ENCODE measurements at places on chromosomes 7 and 10.

GRCh38 chr10:83680470-83680891, 458.8 kb upstream of the GHITM start:
- DNase-seq: no peak

DNA sequence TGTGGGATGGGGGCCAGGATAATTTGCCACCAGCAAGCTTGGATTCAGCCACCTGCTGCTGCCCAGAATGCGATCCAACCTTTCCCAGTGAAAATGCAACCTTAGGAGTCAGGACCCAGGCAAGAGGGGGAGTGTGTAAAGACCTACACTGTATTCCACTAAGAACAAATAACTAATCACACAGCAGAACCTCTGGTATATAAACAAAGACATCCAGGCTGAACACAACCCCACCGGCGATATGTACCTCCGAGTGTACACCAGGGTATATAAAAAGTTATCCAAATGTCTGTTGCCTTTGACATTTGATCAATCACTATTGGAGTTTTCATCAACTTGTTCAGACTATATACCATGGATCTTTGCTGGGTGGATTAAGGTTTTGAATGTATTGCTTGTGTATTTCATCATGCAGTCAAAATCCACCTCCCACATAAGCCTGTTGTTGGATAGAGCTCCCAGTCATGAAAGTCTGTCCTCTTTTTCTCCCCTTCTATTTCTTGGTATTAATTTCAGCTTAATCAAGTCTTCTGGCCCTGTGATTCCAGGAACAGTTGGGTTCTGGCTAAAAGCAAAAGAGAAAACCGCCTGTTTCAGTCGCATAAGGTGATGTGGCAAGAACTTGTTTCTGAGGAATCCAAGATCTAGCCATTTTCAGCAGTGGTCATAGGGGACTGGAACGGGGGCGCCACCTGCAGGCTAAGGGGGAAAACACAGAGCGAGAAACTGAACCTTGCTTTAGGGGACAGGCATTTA, 290.7 kb downstream of the CCDC3 start:
- DNase-seq: peak; percentile 33

GRCh38 chr7:50121286-50121685, 28.2 kb upstream of the ZPBP start:
- no peak for DNase-seq

GRCh38 chr7:17709599-17709998, 230.7 kb downstream of the SNX13 start:
- DNase-seq: no peak

- no peak for DNase-seq
These were observed 104.9 kb downstream of the CDK6 start for GRCh38 chr7:92731335-92732063.

DNA sequence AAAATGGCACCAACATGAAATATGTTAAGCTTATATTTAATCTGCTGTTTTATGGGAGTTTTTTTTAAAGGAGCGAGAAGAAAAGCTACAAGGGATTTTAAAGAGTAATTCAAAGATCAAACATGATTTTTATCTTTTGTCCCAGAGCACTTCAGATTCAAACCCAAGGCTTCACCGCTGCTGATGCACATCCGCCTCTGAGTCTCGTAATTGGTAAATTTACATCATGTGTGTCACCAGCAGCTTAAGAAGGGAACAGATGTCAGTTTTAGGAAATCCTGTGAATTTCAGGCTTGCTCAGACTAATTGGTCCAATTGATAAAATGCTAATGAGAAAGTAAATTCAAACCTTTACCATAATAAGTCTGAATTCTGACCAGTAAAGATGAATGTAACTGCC, 406.3 kb downstream of the GFRA1 start:
- no peak for DNase-seq

- DNase-seq: no peak
These were observed 183.4 kb downstream of the ELFN1 start for GRCh38 chr7:1853431-1853985.

DNA sequence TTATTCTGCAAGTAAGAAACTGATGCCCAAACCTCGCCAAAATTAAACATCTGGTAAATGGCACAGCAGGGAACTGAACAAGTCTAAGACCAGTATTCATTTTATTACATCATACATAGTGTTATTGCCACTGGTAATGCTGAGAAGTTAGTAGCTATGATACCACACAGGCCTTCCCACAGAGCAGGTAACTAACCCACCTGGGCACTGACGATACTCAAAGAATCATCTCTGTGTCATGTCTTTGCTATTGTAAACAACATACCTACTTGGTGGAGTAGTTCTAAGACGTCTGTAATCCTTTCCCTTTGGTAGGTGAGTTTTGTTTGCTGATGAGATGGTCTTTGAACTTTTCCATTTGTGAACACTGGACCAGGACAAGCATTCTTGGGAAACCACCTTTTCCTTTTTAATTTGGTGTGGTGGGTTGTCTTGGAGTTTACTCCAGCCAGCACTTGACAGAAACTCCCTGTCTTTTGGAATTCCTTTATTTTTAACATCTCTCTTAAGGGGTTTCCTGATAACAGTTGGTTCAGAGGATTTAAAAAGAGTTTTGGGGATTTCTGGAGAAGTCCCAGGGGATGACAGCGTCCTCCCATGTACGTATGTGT, 40.9 kb downstream of the PDSS1 start:
- no peak for DNase-seq

DNA sequence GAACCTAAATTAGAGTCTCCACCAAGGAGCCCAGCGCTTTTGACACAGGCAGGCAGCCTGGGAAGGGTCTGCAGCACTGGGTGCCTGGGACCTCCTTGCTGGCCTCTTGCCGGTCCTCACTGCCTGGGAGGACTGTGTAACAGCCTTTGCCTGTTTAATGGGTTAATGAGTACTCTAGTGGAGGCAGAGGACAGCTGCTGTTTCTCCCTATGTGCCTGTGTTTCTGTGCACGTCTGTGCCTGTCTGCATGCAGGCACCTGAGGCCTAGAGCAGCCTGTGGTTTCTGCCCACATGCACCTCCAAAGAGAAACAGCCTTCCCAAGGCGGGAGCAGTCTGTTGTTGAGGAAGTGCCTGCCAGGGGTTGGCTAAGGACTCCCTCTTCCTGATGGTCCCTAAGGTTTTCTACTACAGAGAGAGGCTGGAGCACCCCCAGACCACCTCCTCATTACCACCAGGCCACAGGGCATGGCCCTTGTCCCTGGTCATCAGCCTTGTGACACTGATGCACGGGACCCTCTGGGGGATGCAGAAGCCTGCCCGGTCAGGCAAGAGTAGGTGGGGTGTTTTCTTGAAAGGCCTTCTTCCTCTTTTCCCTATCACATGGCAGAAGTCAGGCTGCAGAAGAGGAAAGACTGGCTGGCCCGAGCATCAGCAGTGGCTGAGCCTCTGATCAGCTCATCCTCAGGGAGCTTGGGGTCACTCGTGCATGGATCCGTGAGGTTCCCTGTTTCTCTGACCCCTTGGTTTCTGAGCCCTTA, 14.2 kb downstream of the SLC29A3 start:
- no peak for DNase-seq

DNA sequence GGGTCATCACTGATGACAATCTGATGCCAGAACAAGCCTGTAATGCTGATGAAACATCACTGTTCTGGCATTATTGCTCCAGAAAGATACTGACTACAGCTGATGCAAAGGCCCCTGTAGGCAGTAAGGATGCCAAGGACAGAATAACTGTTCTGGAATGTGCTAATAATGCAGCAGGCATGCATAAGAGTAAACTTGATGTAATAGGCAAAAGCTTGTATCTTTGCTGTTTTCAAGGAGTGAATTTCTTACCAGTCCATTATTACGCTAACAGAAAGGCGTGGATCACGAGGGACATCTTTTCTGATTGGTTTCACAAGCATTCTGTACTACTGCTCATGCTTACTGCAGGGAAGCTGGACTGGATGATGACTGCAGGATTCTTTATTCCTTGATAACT, 18.7 kb downstream of the LCOR start:
- DNase-seq: no peak

DNA sequence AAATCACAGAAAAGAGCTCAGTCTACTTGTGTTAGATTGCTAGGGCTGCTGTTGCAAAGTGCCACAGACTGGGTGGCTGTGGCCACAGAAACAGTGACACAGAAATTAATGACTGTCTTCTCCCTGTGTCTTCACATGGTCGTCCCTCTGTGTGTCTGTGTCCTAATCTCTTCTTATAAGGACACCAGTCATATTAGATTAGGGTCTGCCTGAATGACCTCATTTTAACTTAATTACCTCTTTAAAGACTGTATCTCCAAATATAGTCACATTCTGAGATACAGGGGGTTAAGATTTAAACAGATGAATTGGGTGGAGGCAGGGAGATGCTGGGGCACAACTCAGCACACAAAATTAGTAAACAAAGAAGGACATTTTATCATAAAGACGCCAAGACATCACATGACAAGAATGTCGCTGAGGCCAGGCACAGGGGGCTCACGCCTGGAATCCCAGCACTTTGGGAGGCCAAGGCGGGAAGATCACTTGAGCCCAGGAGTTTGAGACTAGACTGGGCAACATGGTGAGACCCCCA, 23.3 kb upstream of the PARD3 start:
- no peak for DNase-seq

DNA sequence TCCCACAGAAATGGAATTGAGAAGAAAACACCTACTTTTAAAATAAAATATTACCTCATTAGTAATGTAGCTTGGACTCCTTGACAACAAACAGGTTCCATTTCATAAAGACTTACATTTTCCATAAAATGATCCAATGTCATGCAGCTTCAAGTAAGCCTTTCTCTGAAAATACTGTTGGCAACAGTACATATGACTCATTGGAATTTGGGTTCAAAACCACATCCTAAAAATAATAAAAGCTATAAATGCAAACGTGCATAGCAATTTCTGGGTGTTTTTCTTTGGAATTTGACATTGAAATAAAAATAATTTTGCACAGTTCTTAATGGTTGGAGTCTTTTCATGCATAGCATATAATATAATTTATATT, 47.9 kb downstream of the FHIP2A start:
- no peak for DNase-seq

- DNase-seq: no peak
These were observed 23.1 kb upstream of the ZNF735 start for GRCh38 chr7:64183827-64184372.

GRCh38 chr10:97499561-97500296, 1.0 kb downstream of the UBTD1 start:
- DNase-seq: no peak

- DNase-seq: no peak
These were observed 247.1 kb downstream of the COBL start for GRCh38 chr7:51069411-51070083.

- DNase-seq: no peak
These were observed 128.3 kb upstream of the ASAH2 start for GRCh38 chr10:50379616-50380015.

DNA sequence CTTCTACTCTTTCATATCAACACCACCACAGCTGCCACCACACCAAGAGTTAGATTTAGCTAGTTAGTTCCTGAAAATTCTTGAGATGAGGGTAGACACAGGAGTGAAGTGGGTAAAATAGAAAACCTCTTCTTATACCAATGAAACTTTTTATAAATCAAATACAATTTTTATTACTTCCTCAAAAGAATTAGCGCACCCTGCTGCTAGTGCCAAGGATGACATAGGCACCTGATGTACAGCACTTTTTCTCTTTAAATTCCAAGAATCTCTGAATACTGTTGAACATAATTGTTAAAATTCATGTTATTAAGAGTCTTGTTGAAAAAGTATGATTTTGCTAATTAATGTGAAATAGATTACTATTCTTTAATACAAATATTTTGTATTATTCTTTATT, 11.4 kb downstream of the ZWINT start:
- no peak for DNase-seq

DNA sequence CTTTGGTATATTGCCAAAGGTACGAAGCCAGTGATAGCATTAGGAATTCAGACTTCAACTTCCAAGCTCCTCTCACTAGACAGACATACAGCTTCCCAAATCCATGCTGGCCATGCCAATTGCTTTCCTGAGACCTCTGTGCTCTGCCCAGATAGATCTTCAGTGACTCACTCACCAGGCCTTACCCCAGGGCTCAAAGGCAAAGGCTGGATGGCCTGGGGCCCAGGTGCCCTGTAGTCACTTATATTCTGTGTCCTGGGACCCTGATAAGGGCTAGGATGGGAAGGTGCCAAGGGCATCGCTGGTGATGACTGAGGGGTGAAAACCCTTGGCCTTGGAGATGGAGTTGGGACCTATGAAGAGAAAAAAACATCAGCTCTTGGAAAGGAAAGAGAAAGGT, 27.7 kb downstream of the WNT8B start:
- no peak for DNase-seq

- DNase-seq: no peak
These were observed 522.1 kb upstream of the FOXK1 start for GRCh38 chr7:4159761-4160554.

DNA sequence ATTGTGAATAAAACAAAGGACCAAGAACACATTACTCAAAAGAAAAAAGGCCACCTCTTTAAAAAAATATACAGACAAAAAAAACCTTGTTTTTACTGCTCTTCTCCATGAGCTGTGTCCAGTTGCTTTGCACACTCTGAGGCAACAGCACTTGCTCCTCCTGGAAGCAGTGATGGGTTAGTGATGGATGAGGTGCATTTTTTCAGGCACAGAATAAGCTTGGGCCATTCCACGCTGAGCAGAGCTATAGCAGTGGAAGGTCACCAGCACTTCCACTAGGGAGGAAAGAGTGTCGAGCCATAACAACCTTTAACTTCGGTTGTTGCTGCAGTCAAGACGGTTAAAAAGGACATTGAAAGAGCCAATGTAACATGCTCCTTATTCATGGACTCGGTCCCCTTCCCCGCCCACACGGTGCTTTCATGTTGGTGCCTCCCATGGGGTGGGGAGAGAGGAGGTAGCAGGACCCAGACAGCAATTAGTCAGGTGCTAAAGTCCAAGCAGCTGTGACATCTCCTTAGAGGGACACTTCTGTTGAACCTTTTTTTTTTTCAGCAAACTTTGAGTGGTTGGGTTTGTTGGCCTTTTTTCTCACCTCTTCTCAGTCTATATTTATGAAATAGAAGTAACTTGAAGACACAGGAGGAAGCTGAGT, 136.5 kb upstream of the ADARB2 start:
- DNase-seq: no peak

- DNase-seq: no peak
These were observed 52.4 kb upstream of the ITGB1 start for GRCh38 chr10:33010132-33011037.

- DNase-seq: no peak
These were observed 131.8 kb upstream of the CTTNBP2 start for GRCh38 chr7:118005026-118005425.

DNA sequence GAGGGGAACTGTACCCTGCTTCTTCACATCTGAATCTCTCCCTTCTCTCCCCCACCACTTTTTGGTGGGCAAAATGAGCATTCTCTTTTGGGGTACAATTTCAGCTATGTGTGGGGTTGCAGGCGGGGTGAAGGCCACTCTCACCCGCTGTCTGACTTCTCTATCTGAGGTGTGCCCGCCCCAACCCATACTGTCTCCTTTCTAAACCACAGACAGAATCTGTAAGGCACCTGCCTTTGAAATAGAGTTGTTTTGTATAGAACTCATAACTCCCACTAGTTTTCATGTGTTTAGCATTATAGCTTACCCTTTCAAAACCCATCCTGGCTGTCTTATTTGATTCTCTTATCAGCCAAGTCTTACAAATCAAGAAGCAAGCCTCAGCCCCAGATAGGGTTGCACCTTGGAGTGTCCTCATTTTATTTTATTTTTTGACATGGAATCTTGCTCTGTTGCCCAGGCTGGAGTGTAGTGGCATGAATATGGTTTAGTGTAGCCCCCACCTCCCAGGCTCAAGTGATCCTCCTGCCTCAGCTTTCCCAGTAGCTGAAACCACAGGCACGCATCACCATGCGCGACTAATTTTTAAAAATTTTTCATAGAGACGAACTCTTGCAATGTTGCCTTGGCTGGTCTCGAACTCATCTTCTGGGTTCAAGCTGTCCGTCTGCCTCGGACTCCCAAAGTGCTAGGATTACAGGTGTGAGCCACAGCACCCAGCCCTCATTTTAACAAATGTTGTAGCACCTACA, 11.9 kb downstream of the TSPAN14 start:
- DNase-seq: no peak

All from cerebellar nuclear complex (tissue), 1 donor.